Tongue (tissue), 3 donors: ENCODE measurements at places on chromosomes 3 and 15.

GRCh38 chr3:114377426-114377825 is 83.6 kb downstream of the TIGIT start:
- no peak for DNase-seq

- no peak for DNase-seq
Observed at GRCh38 chr15:52083603-52084002, 29.0 kb downstream of the BCL2L10 start.

- no peak for DNase-seq
Observed at GRCh38 chr3:186094271-186094670, 14.6 kb downstream of the ETV5 start.

GRCh38 chr15:47872869-47873432 is 155.6 kb downstream of the SEMA6D start:
- DNase-seq: no peak

DNA sequence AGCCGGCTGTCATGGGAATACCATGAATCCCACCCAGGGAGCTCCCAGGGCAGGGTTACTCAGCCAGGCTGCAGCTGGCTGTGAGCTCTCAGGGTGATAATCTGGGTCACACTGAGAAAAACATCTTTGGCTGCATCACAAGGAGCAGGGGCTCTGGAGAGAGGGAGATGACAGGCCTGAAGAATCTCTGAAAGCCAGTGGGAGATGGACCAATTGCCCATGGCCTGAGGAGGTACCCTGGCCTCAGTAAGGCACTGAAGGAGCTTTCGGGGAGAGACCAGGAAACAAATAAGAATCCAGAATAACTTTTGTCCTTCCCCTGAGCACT is 28.2 kb upstream of the GOLGA6C start:
- DNase-seq: no peak

- peak; percentile 58 for DNase-seq
Observed at GRCh38 chr3:196399485-196399945, 32.7 kb downstream of the UBXN7 start.

DNA sequence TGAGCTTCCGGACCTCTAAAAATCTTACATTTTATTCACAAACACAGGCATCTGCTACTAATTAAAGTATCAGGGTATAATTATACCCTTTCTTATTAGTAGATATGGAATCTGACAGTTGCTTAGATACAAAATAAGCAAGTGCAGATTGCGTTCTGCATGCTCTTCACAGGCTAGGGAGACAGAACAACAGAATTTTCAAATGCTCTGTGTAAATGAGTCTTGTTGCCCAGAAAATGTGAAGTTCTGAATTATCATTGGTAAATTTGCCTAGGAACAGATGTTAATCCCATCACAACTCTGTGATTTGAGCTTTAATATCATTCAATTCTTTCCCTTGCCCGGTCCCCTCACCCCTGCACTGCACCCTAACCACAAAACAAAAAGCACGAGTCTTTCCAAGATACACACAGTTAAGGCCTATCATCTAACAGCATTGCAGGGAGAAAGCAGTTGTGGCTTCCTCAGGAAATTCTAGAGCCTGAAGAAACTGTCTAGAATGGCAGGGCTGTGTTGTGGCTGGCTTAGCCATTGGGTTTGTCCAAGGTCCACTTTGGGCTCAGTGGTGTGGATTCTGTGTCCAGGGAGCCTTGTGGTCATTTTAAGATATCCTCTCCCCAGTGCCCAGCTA is 119.8 kb downstream of the PDCD6IP start:
- DNase-seq: no peak

DNA sequence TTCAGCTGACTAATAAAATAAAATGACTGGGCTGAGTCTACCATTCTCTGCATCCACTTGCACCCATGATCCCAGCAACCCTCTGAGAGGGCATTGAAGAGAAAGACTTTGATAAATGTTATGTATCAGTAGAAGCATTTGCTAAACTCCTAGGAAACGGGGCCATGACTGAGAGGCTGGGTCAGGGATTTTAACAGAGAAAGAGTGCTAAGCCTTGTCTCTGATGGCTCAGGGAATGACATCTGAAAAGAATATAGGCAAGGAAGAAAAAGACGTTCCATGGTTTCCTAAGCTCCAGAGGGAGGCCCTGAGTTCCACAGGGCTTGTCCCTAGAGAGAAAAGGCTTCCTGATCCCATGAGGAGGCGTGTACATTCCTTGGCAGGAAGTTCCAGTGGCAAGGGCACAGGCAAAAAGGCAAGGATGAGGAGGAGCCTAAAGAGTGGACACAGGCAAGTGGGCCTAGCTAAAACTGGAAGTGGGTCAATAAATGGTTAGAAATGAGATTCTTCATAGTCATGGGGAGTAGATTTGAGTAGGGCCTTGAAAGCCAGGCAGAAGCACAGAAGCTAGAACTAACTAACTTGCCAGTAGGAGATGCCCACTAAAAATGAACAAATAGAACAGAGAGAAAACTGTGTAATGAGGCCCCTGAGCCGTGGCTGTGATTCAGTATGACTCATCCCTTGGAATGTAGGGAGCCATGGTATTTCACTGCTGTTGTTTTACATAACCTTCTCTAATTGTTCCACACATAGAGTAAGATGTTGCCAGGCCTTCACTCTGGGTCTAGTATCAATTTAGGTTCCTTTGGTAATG is 44.9 kb upstream of the MANF start:
- peak; percentile 16 for DNase-seq

DNA sequence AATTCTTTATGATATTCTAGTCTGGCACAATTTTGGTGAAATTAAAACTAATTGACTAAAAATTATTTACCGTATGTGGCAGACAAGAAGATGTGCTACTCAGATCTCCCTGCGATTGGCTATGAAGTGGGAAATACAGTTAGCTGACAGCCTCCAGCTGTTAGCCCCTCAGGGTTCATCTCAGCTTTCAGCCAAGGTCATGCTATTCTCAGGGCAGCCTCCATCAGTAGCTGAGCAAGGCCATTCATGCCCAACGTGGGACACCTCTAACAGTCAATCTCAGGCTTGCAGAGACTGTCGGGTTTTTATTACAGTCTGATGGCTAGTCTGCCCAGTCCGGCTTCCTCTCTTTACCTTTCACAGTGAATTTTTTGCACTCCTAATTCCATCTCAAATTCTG is 6.7 kb downstream of the PARP9 start:
- DNase-seq: no peak

GRCh38 chr3:188174317-188175044 is 20.5 kb downstream of the LPP start:
- DNase-seq: no peak

GRCh38 chr15:90187257-90187868 is 13.8 kb upstream of the SEMA4B start:
- DNase-seq: no peak

DNA sequence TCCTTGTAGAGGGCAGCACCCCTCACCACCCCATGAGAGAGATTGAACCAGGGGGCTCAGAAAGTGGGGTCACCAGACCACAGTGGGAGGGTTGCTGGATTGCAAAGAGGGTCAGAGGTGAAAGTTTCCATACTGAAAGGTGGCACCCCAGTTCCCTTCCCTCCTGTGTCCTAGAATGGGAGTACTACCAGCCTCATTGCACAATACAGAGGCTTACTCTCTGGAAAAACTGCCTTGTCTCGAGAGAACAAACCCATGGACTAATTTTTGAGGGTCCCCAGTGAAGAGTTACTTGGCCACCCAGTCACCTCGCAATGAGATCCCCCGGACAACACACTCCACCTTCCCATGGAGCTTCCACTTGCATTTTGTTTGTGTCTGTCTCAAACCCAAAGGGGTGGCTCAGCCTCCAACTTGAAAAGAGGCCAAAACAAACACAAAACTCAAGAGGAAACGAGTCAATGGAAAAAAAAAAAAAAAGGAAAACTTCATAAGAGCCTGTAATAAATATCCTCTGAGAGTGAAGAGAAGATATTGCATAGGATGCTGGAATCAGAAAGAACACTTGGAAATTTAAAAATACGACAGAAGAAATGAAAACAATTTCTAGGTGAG is 18.6 kb downstream of the MESP2 start:
- peak; percentile 51 for DNase-seq

DNA sequence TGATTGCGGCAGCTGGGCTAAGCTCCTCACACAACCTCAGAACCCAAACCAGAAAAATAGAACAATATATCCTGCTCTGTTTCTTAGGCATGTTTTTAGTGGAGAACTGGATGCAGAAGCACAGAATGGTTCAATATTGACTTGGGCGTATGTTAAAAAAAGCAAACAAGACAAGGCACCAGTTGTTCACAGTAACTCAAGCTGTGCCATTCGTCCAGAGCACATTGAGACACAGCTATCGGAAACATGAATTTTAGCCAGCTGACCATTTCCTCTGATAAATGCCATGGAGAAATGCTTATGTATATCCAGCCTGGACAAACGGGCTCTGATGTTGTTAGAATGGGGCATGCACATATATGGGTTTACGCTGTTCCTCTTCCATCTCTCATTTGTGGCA is 129.2 kb upstream of the PDZRN3 start:
- no peak for DNase-seq

- DNase-seq: peak; percentile 75
Observed at GRCh38 chr15:100191161-100191560, 150.6 kb downstream of the ADAMTS17 start.

- DNase-seq: peak; percentile 93
Observed at GRCh38 chr15:57527382-57528091, 64.2 kb upstream of the MYZAP start.

GRCh38 chr3:3081381-3082233 is 28.6 kb downstream of the IL5RA start:
- no peak for DNase-seq

DNA sequence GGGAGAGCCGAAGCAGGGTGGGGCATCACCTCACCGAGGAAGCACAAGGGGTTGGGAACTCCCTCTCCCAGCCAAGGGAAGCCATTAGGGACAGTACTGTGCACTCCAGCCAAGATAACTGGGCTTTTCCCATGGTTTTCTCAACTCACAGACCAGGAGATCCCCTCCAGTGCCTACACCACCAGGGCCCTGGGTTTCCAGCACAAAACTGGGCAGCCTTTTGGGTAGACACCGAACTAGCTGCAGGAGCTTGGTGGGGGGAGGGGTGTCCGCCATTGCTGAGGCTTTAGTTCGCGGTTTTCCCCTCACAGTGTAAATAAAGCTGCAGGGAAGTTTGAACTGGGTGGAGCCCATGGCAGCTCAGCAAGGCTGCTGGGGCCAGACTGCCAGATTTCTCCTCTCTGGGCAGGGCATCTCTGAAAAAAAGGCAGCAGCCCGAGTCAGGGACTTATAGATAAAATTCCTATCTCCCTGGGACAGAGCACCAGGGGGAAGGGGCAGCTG is 129.6 kb upstream of the LMCD1 start:
- DNase-seq: no peak
